Activated CD4-positive, alpha-beta T cell treated with anti-CD3 and anti-CD28 coated beads for 24 hours (primary cell): ENCODE measurements at places on chromosomes 11 and 22.

DNA sequence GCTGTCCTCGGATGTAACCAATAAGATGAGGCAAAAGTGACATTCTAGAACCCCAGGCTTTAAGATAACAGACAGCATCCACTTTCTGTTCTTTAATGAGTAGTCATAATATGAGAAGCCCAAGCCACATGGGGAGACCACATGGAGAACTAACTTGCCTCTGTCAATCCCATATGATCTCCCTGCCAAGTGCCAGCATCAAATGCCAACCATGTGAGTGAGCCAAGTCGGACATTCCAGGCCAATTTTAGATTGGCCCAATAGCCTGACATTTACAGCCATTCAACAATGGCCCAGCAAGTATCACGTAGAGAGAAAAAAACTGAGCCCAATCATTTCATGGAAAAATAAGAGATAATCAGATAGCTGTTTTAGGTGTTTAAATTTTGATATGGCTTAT is 2048.3 kb upstream of the RAG2 start:
- no peak for DNase-seq

DNA sequence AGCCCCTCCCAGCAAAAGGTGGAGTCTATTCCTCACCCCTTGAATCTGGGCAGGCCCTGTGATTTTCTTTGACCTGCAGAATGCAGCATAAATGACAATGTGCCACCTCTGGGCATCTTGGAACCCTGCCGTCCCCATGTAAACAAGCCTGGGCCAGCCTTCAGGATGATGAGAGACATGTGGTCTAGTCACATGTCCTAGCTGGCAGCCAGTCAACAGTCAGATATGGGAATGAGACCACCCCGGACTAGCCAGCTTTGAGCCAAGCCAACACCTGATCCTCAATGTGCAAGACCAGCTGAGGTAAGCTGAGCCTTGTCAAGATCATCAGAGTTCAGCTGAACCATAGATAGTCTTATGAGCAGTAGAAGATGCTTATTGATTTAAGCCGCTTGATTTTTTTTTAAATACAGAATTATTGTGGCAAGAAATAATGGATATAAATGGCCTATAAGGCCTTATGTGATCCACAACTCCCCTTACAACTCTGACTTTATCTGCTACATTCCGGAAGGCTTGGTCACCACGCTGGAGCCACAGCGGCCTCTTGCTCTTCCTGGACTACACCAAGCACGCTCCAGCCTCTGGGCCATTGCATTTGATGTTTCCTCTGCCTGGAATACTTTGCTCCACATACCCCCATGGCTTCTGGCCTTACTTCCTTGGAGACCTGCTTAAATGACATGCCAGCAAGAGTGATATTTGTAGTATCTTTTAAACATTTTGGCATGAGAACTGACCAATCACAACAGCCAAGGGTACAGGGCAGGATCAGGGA is 225.9 kb upstream of the SESN3 start:
- no peak for DNase-seq

- no peak for DNase-seq
Measured at GRCh38 chr11:773425-773824, 3.9 kb downstream of the GATD1 start.

- no peak for DNase-seq
Measured at GRCh38 chr11:40287916-40288803, 1171.3 kb downstream of the LRRC4C start.

GRCh38 chr22:17302616-17303015 is 66.6 kb upstream of the CECR2 start:
- no peak for DNase-seq
